ENCODE measurements at places on chromosomes 12 and 14.

DNA sequence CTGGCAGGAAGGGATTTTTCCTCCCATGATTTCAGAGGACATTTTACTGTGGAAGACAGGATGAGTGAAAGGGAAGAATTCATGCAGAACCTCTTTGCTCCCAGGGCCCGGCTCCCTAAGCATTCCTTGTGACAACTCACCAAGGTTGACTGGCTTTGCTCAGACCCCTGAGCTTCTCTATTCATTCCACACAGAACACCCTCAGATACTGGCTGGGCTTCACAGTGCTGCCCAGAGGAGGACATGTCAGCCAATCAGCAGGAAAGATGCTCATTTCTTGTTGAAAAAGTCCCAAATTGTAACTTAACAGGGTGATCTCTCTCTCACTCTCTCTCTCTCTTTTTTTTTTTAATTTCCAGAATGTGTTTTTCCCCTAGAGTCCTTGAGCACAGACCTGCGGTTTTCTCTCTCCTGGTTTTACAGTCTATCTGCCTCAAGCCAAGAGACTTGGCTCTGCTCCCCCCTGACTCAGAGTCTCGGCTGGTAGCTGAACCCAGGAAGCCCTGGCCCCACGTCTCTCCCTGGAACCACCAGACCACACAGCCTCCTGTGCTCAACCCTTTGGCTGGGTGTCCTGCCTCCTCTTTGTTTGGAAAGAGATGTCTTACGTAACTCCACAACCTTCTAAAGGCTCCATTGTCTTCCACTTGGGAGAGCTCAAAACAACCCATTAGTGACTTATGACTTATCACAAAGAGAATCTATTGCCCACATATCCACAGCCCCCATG, 43.9 kb downstream of the SSPN start:
- no peak for DNase-seq

DNA sequence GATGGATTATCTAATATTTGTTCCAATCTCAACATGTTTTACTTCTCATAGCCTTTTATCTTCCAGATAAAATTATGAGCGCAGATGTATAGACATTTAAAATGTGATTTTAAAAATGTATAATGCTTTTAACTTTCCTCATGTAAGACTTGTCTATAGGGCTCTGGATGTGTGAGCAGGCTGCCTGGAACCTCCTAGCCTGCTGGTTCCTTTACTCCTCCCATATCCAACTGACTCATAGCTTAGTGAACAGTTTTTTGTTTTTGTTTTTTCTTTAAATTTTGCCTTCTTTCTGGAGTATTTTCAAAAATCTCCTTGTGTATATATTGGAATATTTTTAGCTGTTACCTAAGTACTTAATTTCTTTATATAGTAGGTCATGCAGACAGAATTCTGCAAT, 115.4 kb downstream of the PDE3A start:
- no peak for DNase-seq

- peak; percentile 28 for DNase-seq
These were observed 11.8 kb upstream of the POLR3B start for GRCh38 chr12:106345746-106346145.

DNA sequence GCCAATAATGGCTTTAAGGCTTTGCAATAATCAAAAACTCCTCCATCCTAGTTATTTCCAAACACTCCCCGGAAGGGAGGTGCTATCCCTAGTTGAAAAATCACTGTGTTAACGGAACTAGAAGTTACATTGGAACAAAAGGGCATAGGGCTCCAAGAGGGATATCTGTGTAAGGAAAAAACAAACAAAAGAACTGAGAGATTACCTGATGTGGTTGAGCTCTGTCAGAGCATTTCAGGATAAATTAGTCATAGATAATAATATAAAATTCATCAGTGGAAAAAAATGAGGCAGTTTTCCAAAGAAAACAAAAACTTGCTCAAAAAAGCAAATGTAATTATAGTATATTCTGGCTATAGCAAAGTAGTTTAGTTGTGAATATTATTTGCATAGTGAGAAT, 27.4 kb upstream of the PAPLN start:
- no peak for DNase-seq

- no peak for DNase-seq
These were observed 572.0 kb upstream of the ATP2B1 start for GRCh38 chr12:90280564-90281058.

DNA sequence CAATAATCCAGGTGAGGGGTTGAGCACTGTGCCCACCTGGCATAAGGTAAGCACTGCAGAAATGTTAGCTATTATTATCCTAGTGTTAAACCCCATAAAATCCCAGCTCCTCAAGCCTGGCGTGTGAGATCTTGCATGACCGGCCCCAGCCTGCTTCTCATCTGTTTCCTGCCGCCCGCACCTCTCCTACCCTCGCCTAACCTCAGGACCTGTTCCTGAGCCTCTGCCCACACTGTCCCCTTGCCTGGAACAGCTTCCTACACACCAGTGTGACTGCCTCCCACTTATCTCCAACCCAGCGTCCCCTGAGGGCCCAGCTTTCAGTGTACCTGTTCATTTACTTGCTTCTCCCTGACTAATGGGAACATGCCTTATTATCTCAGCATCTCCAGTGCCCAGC, 24.7 kb downstream of the ISCA2 start:
- no peak for DNase-seq
